ENCODE measurements at places on chromosomes 3 and 15.

DNA sequence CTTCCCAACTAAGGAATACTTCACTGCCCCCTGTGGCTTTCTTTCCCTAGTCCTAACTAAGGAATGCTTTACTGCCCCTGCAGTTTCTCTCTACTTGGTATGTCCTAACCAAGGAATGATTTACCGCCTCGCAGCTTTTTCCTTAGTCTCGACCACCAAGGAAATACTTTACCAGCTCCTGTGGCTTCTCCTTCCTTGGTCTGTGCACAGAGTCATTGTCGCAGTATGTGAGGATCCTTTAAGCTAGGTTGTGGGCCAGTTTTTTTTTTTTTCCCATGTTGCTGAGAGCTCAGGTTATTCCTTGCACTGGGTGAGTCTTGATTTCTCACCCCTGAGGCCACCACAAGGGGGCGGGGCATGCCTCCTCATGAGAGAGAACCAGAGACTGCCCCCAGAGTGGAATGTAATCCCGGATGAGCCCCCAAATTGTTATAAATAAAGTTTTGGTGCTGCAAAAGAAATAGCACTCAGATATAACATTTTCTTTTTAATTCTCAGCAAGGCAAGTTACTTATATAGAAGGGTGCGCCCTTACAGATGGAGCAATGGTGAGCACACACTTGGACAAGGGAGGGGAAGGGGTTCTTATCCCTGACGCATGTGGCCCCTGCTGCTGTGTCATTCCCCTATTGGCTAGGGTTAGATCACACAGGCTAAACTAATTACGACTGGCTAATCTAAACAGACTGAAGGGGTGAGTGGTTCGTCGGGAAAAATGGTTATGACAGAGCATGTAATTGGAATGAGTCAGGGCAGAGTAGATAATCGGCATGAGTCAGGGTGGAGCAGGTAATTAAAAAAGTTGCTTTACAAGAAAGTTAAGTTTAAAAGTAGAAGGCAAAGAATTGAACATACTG is 27.0 kb downstream of the NDUFB4 start:
- peak; percentile 61 for DNase-seq

GRCh38 chr3:50876947-50877346 is 202.2 kb downstream of the DOCK3 start:
- peak; percentile 8 for DNase-seq

- DNase-seq: no peak
These were observed 21.8 kb upstream of the CLDN16 start for GRCh38 chr3:190366133-190366532.

DNA sequence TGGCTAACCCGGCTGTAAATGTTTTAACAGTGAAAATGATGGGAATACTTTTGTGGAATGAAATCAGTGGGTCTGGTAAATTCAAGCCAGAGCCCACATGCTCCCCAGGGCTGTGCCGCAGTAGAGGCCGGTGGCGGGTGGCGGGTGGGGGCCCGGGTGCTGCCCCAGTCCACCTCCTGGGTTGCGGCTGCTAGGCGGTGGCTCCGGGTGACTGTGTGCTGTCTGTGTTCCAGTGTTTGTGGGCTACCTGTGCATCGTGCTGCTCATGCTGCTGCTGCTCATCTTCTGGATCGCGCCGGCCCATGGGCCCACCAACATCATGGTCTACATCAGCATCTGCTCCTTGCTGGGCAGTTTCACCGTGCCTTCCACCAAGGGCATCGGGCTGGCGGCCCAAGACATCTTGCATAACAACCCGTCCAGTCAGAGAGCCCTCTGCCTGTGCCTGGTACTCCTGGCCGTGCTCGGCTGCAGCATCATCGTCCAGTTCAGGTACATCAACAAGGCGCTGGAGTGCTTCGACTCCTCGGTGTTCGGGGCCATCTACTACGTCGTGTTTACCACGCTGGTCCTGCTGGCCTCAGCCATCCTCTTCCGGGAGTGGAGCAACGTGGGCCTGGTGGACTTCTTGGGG is 14.9 kb upstream of the NIPA2 start:
- no peak for DNase-seq

- DNase-seq: no peak
These were observed 2.9 kb downstream of the ACY1 start for GRCh38 chr3:51986010-51986947.

DNA sequence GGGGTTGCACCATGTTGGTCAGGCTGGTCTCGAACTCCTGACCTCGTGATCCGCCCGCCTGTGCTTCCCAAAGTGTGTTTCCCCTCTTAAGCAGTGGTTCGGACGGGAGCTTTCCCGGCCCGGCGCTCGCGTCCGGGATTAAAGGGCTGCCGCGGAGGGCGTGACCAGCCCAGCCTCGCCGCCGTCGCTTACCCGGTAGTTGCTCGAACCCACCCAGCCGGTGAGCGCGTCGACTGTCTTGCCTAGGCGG is 513 bp downstream of the CLASP2 start:
- peak; percentile 45 for DNase-seq

GRCh38 chr3:165505657-165506056 is 309.5 kb upstream of the SLITRK3 start:
- DNase-seq: no peak

GRCh38 chr3:35194666-35195065 is 444.7 kb upstream of the ARPP21 start:
- no peak for DNase-seq

DNA sequence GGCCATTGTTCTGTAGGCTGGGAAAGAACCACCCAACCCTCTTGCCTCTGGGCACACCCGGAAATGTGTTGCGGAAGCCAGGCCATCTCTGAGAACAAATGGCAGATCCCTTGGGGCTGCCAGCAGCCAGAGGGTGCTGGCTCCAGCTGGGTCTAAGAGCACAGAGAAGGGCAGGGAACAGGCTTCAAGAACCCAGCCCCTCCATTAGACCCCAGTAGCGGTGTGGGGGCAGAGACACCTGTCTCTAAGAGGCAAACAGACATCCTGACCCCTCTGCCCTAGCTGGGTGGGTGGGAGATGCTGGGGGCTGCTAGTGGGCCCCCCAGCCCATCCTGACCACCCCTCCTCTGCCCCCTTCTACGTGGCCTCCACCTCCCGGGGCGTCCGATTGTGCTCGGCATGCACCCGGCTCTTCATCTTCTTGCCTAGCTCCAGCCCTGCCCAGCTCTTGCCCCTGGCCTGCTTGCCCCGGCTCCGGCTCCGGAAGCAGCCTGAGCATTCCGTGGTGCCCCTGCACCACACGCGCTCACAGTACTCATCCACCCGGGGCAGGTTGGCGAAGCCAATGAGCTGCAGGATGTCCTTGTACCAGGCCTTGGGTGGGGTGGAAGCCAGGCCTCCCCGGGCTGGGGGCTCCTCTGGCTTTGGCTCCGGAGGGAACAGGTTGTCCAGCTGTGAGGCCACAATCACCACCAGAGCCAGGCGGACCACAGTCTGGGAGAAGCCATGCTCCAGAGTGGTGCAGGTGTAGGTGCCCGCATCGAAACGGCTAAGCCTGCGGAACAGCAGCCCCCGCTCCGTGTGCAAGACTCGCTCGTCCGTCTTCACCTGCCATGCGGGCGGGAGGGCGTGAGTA is 9.4 kb downstream of the SEMA3G start:
- peak; percentile 32 for DNase-seq

GRCh38 chr3:9826815-9827573 is 16.8 kb downstream of the RPUSD3 start:
- peak; percentile 23 for DNase-seq

DNA sequence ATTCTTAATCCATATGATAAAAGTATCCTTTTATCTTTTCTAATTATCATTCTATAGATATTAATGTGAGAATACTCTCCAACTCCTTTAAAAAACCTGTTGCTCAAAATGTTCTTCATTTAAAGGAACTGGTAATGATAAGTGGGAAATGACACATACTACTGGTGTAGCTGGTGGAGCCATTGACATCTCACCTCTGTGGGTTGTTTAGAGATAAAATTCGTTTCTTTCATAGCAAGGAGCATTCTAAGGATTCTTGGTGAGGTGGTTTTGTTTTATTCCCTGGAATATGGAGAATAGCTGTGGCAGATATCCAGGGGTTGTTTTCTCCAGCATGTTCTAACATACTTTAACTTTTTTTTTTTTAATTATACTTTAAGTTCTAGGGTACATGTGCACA is 299.8 kb upstream of the THBS1 start:
- no peak for DNase-seq

DNA sequence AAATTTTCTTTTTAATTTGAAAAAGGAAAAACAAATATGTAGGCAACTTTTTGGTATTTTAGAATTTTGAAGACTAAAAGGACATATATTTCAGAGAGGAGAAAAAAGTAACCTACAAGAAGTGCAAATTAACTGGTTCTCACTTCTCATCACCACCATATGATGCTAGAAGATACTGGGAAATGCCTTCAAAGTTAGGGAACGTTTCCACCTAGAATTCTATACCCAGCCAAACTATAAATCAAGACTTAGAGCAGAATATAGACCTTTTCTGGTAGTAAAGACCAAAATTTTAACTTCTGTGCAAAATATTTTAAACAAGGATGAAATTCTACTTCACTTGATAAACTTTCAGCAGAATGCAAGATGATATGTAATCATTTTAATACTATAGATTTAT is 112.3 kb upstream of the PHLDB2 start:
- DNase-seq: no peak

- no peak for DNase-seq
These were observed 493.8 kb downstream of the SHQ1 start for GRCh38 chr3:72354486-72354885.

- DNase-seq: no peak
These were observed 24.3 kb upstream of the KPNA1 start for GRCh38 chr3:122538956-122539490.

GRCh38 chr15:74332611-74333010 is 34.8 kb downstream of the CYP11A1 start:
- DNase-seq: no peak

DNA sequence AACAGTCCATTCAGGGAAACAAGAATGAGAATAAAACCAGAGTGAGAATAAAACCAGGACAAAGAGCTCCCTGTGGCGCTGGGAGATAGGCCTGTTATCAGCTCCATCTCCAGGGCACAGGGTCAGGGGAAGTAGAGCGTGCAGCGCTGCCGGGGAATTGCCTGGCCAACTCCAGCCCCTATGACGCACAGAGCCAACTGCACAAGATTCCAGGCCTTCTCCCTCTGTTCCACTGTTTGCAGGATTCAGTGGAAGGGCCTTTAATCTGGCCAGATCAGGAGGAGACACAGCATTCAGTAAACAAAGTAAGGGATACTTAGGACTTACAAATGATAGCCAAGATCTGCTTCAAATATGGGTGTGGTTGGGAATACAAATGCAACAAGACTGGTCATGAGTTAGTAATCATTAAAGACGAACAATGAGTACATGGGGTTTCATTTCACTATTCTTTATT is 49.4 kb downstream of the ITGB5 start:
- DNase-seq: peak; percentile 85

GRCh38 chr15:70406617-70407335 is 309.1 kb upstream of the TLE3 start:
- no peak for DNase-seq

- no peak for DNase-seq
These were observed 49.3 kb upstream of the KCNAB1 start for GRCh38 chr3:156071031-156071430.

GRCh38 chr15:95249524-95249923 is 1018.2 kb downstream of the MCTP2 start:
- no peak for DNase-seq

DNA sequence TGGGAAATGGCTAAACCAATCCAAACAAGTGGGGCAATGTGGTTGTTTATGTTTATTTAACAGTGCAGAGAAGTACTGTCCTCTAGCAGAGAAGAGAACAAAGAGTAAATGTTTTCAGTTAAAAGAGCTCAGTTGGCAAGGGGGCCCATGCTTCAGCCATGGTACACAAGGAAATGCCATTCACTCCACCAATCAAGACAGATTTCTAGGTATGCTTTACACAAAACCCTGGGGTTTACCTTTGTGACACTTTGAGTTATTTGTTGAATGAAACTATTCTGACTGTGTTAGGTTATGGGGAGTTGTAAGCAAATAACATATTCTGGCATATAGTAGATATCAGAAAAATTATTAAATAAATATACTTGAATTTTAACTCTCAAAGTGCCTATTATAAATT is 228.5 kb upstream of the MME start:
- DNase-seq: no peak

GRCh38 chr15:70704731-70705130 is 58.6 kb downstream of the UACA start:
- DNase-seq: no peak

DNA sequence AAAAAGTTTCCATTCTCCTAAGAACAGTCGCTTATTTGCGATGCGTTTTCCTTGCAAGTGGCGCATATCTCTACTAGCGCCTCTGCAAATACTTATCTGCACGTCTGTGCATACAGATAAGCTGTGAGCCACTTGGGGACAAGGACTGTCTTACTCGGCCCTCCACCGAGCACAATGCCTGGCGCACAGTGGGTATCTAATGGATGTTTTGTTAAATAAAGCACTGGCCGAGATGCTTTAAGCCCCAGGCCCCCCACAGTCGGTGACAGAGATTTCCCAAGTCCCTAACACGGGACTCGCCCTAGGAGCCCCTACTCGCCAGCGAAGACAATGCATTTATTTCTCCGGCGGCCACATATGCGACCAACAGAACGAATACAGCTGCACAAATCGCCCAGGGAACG is 503 bp downstream of the HLTF start:
- DNase-seq: no peak

DNA sequence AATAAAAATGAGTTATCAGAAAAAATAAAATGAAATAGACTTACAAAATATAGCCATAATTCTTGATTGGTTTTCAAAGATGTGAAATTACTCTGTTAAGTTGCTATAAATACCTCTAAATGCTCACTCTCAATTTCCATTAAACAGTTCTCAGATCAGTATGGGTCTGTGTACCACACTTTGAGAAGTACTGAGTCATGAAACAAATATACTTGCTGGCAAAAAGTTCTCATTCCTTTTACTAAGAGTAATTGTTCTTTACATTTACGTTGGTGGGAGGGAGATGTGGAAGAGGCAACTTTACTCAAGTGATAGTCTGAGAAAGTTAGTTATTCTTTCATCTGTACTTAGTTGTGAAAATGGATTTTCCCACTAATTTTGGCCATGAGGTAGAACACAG is 96.3 kb downstream of the ZNF385D start:
- DNase-seq: no peak
